ENCODE measurements at places on chromosomes 1 and 21. TPM values are rescaled to one million over a fixed set of nuclear protein-coding genes. Genes with fewer than 3 reads are reported as not detected.
A peak's percentile ranks its signal among the peaks of the same experiment; 100 is the strongest.

Gene PHACTR4
- 49.9 TPM for total RNA-seq

Gene HES3
- not detected for total RNA-seq

Gene CELA2A
- not detected for total RNA-seq

Gene LEPR
- total RNA-seq = 7.2 TPM

DNA sequence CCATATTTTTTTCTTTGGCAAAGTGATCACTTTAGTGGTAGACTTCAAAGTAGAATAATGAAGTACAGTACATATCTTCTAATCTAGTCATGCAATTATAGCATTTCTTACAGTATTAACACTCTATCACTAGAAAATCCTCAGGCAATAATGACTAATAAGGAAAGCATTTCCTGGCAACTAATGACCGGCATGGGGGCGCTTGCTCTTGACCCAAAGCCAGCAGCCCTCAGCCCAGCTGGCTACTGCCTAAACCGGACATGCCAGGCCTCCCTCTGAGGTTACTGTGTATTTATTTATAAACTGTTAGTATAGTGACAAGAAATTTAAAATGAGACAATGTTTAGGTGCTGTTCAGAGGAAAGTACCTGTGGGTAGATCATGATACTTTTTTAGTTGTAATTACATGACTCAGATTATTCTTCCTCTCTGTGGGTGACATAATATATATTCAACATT, 633.8 kb downstream of the PTPRC start:
- no peak overlapping the region for H3K27ac ChIP-seq
- DNase-seq = peak; percentile 75
- H3K27me3 ChIP-seq = no peaks in the 10 kb centered on the region
- peaks cover 2% of the 10 kb centered on the region for H3K4me1 ChIP-seq

DNA sequence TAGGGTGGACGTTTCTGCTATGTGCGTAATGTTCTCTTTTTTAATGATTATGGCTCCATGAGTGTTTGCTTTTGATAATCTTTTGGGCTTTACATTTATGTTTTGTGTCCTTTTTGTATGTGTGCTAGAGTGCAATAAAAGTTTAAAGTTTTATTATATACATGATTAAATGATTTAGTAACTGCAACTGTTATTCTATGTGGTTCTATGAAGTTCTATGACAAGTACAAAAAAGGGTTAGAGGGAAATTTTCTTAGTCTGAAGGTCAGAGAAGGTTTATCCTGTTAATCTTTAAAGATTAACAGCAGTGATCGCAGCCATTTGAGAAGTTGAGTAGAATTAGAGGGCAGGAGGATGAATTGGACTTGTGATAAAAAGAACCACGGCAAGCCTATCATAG, 386.4 kb upstream of the CHRM3 start:
- H3K27me3 ChIP-seq = no peaks in the 10 kb centered on the region
- no peak overlapping the region for H3K27ac ChIP-seq
- H3K4me3 ChIP-seq = no peak overlapping the region
- H3K4me1 ChIP-seq = no peaks in the 10 kb centered on the region

- peaks cover 54% of the 10 kb centered on the region for H3K36me3 ChIP-seq
- H3K27ac ChIP-seq = peak overlapping the region; percentile 89
- H3K27me3 ChIP-seq = no peaks in the 10 kb centered on the region
Observed at GRCh38 chr1:8409606-8410005, 91.7 kb downstream of the SLC45A1 start.

DNA sequence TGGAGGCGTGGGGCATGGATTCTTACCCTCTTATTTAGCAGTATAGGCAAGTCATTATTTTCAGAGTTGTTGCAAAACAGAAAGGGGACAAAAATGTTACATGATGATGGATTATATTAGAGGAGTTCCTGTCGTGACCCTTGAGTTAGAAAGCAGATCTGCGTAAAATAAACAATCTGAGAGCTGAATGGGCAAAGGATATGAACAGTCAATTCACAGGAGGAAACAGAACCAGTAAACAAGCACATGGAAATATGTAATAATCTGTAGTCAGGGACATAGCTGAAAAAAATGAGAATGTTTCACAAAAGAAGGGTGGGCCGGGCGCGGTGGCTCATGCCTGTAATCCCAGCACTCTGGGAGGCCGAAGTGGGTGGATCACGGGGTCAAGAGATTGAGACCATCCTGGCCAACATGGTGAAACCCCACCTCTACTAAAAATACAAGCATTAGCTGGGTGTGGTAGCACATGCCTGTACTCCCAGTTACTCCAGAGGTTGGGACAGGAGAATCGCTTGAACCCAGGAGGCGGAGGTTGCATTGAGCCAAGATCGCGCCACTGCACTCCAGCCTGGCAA, 20.9 kb downstream of the RCAN1 start:
- no peak overlapping the region for H3K27ac ChIP-seq
- no peak for DNase-seq
- no peaks in the 10 kb centered on the region for H3K27me3 ChIP-seq
- no peaks in the 10 kb centered on the region for H3K36me3 ChIP-seq
- peaks cover 4% of the 10 kb centered on the region for H3K4me1 ChIP-seq

GRCh38 chr1:227725046-227725445, 10.1 kb downstream of the JMJD4 start:
- no peaks in the 10 kb centered on the region for H3K4me1 ChIP-seq
- H3K4me3 ChIP-seq = no peak overlapping the region
- no peak overlapping the region for H3K27ac ChIP-seq
- no peaks in the 10 kb centered on the region for H3K36me3 ChIP-seq
- DNase-seq = no peak
- H3K27me3 ChIP-seq = no peaks in the 10 kb centered on the region

Gene GJA4
- total RNA-seq = 9.0 TPM

- H3K4me3 ChIP-seq = no peak overlapping the region
- no peaks in the 10 kb centered on the region for H3K36me3 ChIP-seq
- DNase-seq = no peak
- H3K4me1 ChIP-seq = no peaks in the 10 kb centered on the region
Observed at GRCh38 chr1:152165286-152166077, 6.5 kb upstream of the RPTN start.

Gene HCN3
- 9.8 TPM for total RNA-seq

GRCh38 chr1:217389895-217390294, 241.0 kb downstream of the GPATCH2 start:
- DNase-seq = no peak
- no peaks in the 10 kb centered on the region for H3K4me1 ChIP-seq
- H3K4me3 ChIP-seq = no peak overlapping the region
- no peaks in the 10 kb centered on the region for H3K36me3 ChIP-seq
- H3K27ac ChIP-seq = no peak overlapping the region

DNA sequence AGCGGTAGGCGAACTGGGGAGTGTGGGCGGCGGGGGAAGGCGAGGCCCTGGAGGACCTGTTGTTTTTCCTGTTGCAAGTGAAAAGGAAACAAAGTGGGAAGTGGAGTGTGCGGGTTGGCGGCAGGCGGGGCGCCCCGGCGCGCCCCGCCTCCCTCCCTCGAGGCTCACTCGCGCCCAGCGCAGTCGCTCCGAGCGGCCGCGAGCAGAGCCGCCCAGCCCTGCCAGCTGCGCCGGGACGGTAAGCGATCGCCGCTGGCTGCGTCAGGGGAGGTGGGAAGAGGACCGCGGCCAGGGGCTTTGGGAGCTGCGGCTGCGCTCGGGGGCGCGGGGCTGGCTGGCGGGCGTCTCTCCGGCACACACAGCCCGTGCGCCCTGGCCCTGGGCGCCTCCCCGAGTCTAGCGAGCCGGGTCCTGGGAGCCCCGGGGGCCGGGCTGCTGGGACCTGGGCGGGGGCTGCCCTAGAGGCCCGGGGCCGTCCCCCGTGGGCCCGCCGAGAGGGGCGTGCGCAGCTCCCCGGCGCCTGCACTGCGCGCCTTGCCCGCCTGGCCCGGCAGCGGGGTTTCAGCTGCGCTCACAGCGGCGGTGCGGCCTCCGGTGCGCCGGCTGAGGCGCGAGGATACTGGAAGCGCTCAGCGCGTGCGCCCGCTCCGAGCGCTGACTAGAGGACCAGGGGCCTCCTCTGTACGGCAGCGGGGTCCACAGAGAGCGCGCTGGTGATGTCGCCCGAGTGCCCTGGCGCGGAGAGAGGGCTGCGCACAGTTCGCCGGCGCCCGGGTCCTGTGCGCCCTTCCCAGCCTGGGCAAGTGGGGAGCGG, at the start of gene PIK3CD:
TSS of gene PIK3CD (plus strand) at position 167 of the 814 bp plus-strand sequence. CDS start 58,725 bp downstream, outside the sequence.
- peak within 1 kb of the TSS; percentile 75 for H3K4me3 ChIP-seq
- peak; percentile 87 for DNase-seq
- H3K27me3 ChIP-seq = peaks cover 52% of the 10 kb centered on the region
- no peaks in the 10 kb centered on the region for H3K36me3 ChIP-seq
- no peak within 1 kb of the TSS for H3K27ac ChIP-seq
- no peaks in the 10 kb centered on the region for H3K4me1 ChIP-seq

DNA sequence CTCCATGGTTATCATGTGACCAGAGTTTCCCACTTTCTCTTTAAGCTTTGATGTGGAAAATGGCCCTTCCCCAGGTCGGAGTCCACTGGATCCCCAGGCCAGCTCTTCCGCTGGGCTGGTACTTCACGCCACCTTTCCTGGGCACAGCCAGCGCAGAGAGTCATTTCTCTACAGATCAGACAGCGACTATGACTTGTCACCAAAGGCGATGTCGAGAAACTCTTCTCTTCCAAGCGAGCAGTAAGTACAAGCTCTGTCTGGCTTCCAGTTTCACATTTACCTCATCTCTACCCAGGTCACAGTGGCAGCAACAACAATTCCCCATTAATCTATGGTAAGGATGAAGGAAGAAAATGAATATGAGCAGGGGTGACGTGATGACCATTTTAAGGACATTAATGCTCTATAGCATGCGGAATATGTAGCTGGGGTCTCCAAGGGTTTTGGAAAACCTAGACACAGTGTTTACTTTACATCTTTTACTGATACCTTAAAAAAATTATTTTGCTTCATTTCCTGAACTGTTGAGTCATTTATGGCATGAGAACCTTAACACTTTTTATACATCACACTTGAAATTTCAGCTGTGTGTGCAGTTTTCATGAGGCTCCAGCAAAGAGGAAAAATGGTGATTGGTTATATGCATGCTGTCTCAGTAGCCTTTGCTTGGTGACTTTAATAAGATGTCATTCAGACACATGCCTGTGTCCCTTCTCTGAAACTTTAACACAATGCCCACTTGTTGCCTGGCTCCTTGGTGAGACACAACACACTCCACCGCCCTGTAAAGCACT, 286.3 kb upstream of the SGIP1 start:
- DNase-seq = no peak
- H3K27me3 ChIP-seq = no peaks in the 10 kb centered on the region
- no peak overlapping the region for H3K27ac ChIP-seq
- H3K4me1 ChIP-seq = no peaks in the 10 kb centered on the region

DNA sequence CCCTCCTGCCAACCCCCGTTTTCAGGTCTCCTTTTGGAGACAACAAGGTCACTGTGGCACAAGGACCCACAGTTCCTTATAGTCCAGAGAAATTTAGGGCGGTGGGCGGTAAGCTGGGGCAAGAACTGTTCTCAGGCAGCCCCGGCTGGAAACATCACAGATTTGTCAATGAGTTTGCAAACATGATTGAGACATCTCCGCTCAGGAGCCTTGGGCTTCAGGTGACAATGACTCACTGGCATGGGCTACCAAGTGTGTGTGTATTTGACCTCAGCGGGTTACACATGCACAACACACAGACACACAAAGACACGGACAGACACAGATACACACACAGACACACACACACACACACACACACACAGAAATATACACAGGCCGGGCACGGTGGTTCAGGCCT, 58.2 kb upstream of the ABCG1 start:
- no peak overlapping the region for H3K27ac ChIP-seq
- no peak for DNase-seq
- no peaks in the 10 kb centered on the region for H3K27me3 ChIP-seq
- no peaks in the 10 kb centered on the region for H3K36me3 ChIP-seq

- no peaks in the 10 kb centered on the region for H3K4me1 ChIP-seq
- no peak for DNase-seq
- no peaks in the 10 kb centered on the region for H3K36me3 ChIP-seq
- peak overlapping the region; percentile 16 for H3K27ac ChIP-seq
- no peaks in the 10 kb centered on the region for H3K27me3 ChIP-seq
- no peak overlapping the region for H3K4me3 ChIP-seq
Observed at GRCh38 chr1:243499248-243499647, 243.4 kb downstream of the SDCCAG8 start.

Gene PRUNE1
- total RNA-seq = 31.0 TPM
